Effector memory CD4-positive, alpha-beta T cell (primary cell): ENCODE measurements at places on chromosomes 3 and 15.
A peak's percentile ranks its signal among the peaks of the same experiment; 100 is the strongest.

DNA sequence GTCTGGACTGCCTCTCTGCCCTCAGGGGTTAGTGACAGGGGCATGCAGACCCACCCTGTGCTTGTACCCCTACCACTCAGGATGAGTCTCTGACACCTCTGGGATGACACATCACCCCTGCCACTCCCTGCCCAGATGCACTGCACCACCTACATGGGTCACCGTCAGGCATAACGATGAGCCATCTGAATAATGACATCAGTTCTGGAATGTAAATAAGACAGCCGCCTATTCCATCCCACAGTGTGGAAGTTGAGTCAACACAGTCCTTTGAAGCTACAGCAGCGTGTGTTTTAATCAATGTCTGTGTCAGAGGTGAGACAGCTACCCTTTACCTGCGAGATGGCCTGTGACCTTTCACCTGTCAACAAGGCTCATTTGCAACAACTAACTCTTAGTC, 268.7 kb upstream of the ARRDC4 start:
- H3K27ac ChIP-seq, result no peak overlapping the region
- no peak overlapping the region for H3K4me3 ChIP-seq

- H3K4me3 ChIP-seq, result no peak overlapping the region
- no peak overlapping the region for H3K27ac ChIP-seq
- H3K4me1 ChIP-seq, result peaks cover 4% of the 10 kb centered on the region
- no peaks in the 10 kb centered on the region for H3K27me3 ChIP-seq
Observed at GRCh38 chr3:14235912-14236295, 57.3 kb downstream of the LSM3 start.

GRCh38 chr3:32238453-32239306, at the start of gene CMTM8:
Gene CMTM8 (plus strand): TSS chr3:32238680. CDS start chr3:32238973, 293 bp downstream.
- H3K4me1 ChIP-seq, result peaks cover 12% of the 10 kb centered on the region
- H3K27ac ChIP-seq, result peak within 1 kb of the TSS; percentile 46

GRCh38 chr3:156760333-156760732, 65.8 kb upstream of the LEKR1 start:
- H3K36me3 ChIP-seq, result no peaks in the 10 kb centered on the region
- no peaks in the 10 kb centered on the region for H3K4me1 ChIP-seq
- no peak overlapping the region for H3K4me3 ChIP-seq
- H3K27ac ChIP-seq, result no peak overlapping the region

DNA sequence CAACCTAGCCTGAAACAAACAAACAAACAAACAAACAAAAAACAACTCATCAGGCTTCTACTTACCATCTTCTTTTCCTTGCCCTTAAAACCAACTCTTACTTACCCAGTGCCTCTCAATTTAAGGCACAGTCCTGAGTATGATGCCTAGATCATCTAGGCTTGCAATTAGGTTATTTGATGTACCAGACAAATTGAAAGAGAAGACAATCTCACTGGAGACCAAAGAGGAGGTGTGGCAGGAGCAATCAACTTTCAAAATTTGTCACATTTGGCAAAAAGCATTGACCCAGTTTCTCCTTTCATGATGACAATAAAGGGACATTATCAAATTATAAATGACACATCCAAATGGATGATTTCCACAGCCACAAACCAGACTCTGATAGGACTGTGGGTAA, 36.0 kb downstream of the AAGAB start:
- H3K4me3 ChIP-seq, result no peak overlapping the region
- no peaks in the 10 kb centered on the region for H3K27me3 ChIP-seq
- DNase-seq, result no peak
- no peaks in the 10 kb centered on the region for H3K36me3 ChIP-seq
- H3K4me1 ChIP-seq, result no peaks in the 10 kb centered on the region

DNA sequence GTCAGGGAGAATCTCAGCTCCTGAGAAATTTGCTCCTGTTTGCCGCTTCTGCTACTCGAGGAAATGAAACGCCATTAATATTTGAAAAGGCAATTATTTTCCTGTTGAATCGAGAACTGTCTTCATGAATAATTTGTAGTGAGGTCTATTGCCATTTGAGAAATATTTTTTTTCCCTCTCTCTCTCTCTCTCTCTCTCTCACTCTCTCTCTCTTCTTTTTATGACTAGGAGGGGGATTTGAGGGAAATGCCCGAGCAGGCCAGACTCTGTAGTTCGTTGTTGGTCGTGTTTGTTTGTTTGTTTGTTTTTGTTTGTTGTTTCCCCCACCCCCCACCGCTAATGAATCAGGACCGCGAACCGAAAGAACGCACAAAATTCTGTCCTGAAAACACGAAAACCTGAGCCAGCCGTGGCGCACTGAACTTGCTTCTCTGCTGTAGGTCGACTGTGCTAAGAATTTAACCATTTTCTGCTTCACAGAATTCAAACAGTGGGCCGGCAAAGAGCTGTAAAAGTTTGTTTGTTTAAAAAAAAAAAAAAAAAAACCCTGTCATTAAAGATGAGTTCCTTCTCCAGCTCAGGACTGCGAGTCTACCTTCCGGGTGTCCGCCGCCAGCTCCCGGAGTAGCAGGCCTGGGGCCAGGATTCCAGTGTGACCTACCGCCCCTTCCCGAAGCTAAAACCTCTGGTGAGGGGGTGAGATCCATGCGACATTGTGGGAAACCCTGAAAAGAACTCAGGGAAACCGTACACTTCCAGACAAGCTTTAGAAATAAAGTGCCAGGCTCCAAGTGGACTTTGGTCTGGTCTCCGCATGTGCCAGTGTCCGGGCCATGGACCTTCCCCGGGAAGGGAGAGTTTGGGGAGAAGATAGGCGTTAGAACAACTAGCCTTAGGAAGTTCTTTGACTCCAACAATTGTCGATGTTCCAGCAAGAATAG, 12.1 kb downstream of the ZIC4 start:
- H3K27ac ChIP-seq, result no peak overlapping the region
- no peak for DNase-seq
- no peaks in the 10 kb centered on the region for H3K36me3 ChIP-seq
- no peak overlapping the region for H3K4me3 ChIP-seq
- peaks cover 41% of the 10 kb centered on the region for H3K27me3 ChIP-seq

DNA sequence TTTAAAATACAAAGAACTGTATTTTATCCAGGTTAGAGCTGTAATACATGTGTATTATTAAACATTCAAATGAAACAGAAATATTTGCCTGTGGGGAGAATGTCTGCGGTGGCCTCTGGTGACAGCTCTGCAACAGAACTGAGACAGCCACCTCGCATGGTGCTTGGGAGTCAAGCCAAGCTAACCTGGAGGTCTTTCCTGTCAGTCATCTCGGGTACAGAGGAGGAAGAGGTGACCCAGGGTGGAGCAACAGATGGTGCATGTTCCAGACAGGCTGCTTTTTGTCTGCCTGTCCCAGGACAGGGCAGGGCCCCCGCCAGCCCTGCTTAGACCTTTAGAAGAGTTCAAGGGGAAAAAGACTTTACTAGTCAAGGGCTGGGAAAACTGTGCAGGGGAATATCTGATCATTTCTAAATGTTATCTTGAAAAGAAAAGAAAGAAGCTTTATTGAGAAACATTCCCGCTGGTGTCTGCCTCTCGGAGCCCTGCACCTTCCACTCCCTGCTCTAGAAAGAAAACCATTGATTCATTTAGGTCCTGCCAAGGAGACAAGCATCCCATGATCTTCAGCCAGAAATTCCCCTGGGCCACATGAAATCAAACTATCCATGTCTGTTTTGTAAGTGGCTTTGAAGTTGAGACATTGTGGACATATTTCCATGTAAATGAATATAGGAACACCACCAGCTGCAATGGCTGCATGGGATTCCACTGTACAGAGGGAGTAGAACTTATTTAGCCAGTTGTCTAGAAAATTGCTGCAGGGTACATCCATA, 5.5 kb upstream of the NR2E3 start:
- H3K4me3 ChIP-seq, result no peak overlapping the region
- H3K36me3 ChIP-seq, result no peaks in the 10 kb centered on the region
- no peaks in the 10 kb centered on the region for H3K27me3 ChIP-seq
- H3K4me1 ChIP-seq, result no peaks in the 10 kb centered on the region
- no peak for DNase-seq
- H3K27ac ChIP-seq, result no peak overlapping the region

- H3K4me3 ChIP-seq, result no peak overlapping the region
- no peaks in the 10 kb centered on the region for H3K36me3 ChIP-seq
- peaks cover 23% of the 10 kb centered on the region for H3K4me1 ChIP-seq
- no peak for DNase-seq
- H3K27me3 ChIP-seq, result no peaks in the 10 kb centered on the region
Observed at GRCh38 chr3:112775011-112775742, 71.5 kb downstream of the CD200R1L start.

- no peak overlapping the region for H3K4me3 ChIP-seq
- no peaks in the 10 kb centered on the region for H3K27me3 ChIP-seq
- peaks cover 5% of the 10 kb centered on the region for H3K36me3 ChIP-seq
- no peak for DNase-seq
Observed at GRCh38 chr3:66437341-66437929, 63.4 kb downstream of the LRIG1 start.

DNA sequence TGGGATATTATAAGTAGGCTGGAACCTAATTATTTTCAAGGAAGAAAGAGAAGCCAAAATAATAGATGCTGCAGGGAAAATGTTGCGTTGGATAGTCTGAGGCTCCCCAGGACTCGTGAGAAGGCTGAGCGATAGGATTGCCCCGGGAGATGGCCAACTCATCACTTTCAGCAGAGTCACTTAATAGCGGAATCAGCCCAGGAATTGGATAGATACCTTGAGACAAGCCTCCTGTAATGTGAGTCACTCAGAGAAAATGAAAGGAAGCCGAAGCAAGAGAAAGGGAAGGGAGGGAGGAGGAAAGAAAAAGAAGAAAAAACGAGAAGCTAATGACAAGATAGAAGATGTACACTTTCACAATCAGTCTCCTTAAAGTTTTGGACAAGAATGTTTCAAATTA, 94.3 kb downstream of the SQOR start:
- no peak for DNase-seq
- no peak overlapping the region for H3K4me3 ChIP-seq
- H3K27ac ChIP-seq, result no peak overlapping the region
- H3K27me3 ChIP-seq, result no peaks in the 10 kb centered on the region
- no peaks in the 10 kb centered on the region for H3K36me3 ChIP-seq

DNA sequence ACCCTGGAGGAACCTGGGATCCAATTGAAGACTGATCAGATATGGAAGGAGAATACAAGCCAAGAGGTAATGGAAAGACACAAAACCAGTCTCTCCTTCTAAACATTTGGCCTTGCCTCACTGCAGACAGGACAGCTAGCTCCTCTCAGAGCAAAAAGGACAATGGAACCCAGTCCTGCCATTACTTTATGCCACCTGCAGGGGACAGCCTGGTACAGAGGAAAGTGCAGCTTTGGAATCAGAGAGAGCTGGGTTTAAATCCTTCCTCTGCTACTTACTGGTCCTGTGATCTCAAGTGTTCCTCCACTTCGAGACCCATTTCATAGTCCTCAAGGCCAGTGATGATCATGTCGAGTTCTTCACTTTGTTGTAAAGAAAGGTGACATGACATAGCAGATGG, 159.4 kb upstream of the SMAD3 start:
- H3K4me3 ChIP-seq, result no peak overlapping the region
- H3K27ac ChIP-seq, result no peak overlapping the region
- no peaks in the 10 kb centered on the region for H3K27me3 ChIP-seq

DNA sequence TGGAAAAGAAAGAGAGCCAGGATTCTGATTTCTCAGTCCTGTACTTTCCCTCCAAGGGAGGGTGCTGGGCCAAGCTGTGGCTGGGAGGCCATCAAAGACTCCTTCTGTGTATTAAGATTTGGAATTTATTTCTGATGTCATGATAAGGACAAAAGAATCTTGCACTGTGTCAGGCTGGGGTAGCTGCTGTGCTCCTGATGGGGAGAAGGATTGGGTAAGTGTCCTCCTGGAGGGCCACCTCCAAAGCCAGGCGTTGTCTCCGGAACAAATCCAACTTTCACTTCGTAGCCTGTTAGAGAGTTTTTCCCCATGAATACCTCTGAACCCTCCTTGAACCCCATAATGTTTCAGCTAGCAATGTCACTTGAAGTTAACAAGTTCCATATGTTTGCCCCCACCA, 29.9 kb downstream of the CLDN11 start:
- no peak overlapping the region for H3K27ac ChIP-seq
- no peaks in the 10 kb centered on the region for H3K4me1 ChIP-seq
- H3K4me3 ChIP-seq, result no peak overlapping the region
- no peaks in the 10 kb centered on the region for H3K36me3 ChIP-seq
- no peaks in the 10 kb centered on the region for H3K27me3 ChIP-seq
- no peak for DNase-seq

DNA sequence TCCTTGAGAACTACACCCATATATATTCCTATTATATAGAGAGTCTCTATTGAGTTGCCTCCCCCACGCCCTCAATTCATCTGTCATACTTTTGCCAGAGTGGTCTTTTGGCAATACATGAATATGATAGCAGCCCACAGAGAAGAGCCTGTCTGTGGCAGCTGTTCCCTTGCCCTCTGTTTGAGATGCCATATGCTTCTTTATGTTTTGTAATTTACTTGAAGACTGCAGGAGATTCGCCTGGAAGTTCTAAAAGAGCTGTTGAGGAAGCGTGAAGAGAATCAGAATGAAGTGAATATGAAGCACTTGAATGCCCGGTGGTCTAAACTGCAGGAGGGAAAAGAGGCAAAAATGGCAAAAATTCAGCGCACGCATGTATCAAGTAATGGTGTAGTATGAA, 27.2 kb downstream of the CFAP91 start:
- H3K27me3 ChIP-seq, result no peaks in the 10 kb centered on the region
- H3K27ac ChIP-seq, result no peak overlapping the region
- no peak for DNase-seq
- no peaks in the 10 kb centered on the region for H3K36me3 ChIP-seq
- no peak overlapping the region for H3K4me3 ChIP-seq

GRCh38 chr3:184761075-184761841, 49.4 kb upstream of the MAGEF1 start:
- H3K36me3 ChIP-seq, result no peaks in the 10 kb centered on the region
- no peak for DNase-seq
- H3K4me1 ChIP-seq, result no peaks in the 10 kb centered on the region
- no peak overlapping the region for H3K27ac ChIP-seq
- H3K4me3 ChIP-seq, result no peak overlapping the region

GRCh38 chr15:38050529-38051448, 116.3 kb downstream of the TMCO5A start:
- no peaks in the 10 kb centered on the region for H3K27me3 ChIP-seq
- no peaks in the 10 kb centered on the region for H3K4me1 ChIP-seq
- no peak overlapping the region for H3K27ac ChIP-seq
- H3K36me3 ChIP-seq, result no peaks in the 10 kb centered on the region

DNA sequence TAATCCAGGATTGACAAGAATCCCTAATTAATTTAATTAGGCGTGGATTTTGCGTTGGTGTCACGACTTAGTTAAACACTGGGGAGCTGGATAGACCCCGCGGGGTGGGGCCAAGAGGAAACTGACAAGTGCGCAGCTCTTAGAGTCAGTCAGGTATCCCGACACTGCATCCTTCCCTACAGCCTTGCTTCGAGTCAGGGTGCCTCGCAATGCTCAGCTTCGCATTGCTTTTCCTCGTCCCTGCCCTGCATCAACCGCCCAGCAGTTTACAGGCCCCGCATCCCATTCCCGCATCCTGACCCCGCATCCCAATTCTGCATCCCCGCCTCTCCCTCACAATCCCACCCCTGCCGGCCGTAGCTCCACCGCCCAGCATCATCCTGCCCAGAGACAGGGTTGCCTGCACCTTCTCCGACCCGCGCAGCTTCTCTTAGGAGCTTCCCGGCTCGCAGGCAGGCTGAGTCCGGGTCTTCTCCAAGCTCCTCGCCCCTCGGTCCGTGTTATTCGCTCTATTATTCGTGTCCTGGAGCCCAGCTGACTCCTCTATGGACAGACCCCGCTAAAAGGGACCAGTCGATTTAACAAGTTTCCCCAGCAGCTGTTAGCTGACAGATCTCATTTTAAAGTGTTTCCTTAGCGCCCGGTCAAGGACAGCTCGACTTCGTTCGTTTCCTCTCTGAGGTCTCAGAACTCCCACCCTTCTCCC, 699 bp upstream of the SHOX2 start:
- H3K4me3 ChIP-seq, result peak overlapping the region; percentile 29
- no peak for DNase-seq
- peaks cover 68% of the 10 kb centered on the region for H3K27me3 ChIP-seq
- H3K27ac ChIP-seq, result no peak overlapping the region

- DNase-seq, result no peak
- H3K27ac ChIP-seq, result no peak overlapping the region
- no peaks in the 10 kb centered on the region for H3K4me1 ChIP-seq
- no peaks in the 10 kb centered on the region for H3K36me3 ChIP-seq
Observed at GRCh38 chr3:55014081-55014480, 86.2 kb upstream of the LRTM1 start.
